ENCODE measurements at places on chromosomes 13 and 19. TPM values are rescaled to one million over a fixed set of nuclear protein-coding genes. Genes with fewer than 3 reads are reported as not detected.

Gene SLC25A23
- 34.1 TPM for total RNA-seq

Gene CEACAM3
- total RNA-seq: not detected

Gene DPRX
- total RNA-seq: not detected

Gene FGF22
- total RNA-seq: 0.29 TPM

Gene MPV17L2
- total RNA-seq: 70.9 TPM

Gene GSX1
- not detected for total RNA-seq

Gene IGFL3
- total RNA-seq: not detected

Gene IZUMO1
- not detected for total RNA-seq

Gene CGB1
- not detected for total RNA-seq

Gene POU4F1
- total RNA-seq: under 0.01 TPM

Gene IQCN
- total RNA-seq: 0.07 TPM

Gene GIPC3
- not detected for total RNA-seq

Gene PRR36
- 0.72 TPM for total RNA-seq

Gene GRIN2D
- total RNA-seq: 0.98 TPM

Gene STOML3
- total RNA-seq: not detected

Gene SBK3
- total RNA-seq: 0.23 TPM

Gene HIPK4
- not detected for total RNA-seq

Gene SMIM17
- not detected for total RNA-seq

Gene OR7D2
- under 0.01 TPM for total RNA-seq

Gene PDE4C
- not detected for total RNA-seq

Gene RFXAP
- total RNA-seq: 2.7 TPM

Gene ZNF766
- total RNA-seq: 5.3 TPM

Gene SIGLEC10
- not detected for total RNA-seq

Gene SIGLECL1
- not detected for total RNA-seq

Gene CERS1
- total RNA-seq: 0.87 TPM

Gene NUFIP1
- 5.1 TPM for total RNA-seq

Gene FTL
- 1,293 TPM for total RNA-seq

Gene SGCG
- total RNA-seq: not detected

Gene TMEM91
- 2.7 TPM for total RNA-seq

Gene RYR1
- 0.12 TPM for total RNA-seq

Gene ZNF763
- total RNA-seq: 1.7 TPM

Gene PRKCSH
- 243 TPM for total RNA-seq

Gene ZNF320
- 18.9 TPM for total RNA-seq

Gene F7
- total RNA-seq: not detected

Gene PEX11G
- total RNA-seq: 6.2 TPM

Gene CCDC61
- total RNA-seq: 10.1 TPM

Gene ZNF790
- 1.2 TPM for total RNA-seq

Gene MICU2
- total RNA-seq: 90.9 TPM

Gene PSG11
- total RNA-seq: not detected

Gene ZNF66
- total RNA-seq: 5.1 TPM

Gene RUBCNL
- total RNA-seq: 0.29 TPM

Gene ZNF808
- total RNA-seq: 5.5 TPM

Gene XPO4
- 20.0 TPM for total RNA-seq

All from epithelial cell of proximal tubule (primary cell).